ENCODE measurements at places on chromosomes 11 and 22.

DNA sequence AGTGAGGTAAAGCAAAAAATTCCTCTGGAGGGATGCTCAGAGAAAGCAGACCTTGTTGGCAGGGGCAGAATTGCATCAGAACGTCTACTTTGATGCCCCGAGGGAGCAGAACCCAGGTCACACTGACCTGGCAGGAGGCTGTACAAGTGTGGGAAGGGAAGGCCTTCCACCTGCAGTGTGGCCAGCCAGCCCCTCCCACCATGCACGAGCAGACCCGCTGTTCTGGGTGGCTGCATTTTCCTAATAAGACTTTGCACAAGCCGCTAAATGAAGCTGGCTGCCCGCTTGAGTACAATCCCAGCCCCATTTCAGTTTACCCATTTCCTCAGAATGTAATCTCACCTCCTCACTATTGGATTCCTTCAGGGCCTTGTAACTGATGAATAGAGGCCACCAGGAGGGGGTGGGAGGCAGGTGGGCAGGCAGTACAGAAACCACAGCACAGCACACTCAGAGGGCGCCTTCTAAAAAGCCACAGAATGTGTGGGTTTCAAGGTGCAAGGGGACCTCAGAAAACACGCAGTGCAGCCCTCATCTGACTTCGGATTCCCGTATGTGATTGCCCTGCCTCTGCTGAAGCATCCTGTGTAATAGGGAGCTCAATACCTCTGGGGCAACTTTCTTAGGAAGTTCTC lies 316.6 kb downstream of the OPCML start:
- DNase-seq, result no peak

DNA sequence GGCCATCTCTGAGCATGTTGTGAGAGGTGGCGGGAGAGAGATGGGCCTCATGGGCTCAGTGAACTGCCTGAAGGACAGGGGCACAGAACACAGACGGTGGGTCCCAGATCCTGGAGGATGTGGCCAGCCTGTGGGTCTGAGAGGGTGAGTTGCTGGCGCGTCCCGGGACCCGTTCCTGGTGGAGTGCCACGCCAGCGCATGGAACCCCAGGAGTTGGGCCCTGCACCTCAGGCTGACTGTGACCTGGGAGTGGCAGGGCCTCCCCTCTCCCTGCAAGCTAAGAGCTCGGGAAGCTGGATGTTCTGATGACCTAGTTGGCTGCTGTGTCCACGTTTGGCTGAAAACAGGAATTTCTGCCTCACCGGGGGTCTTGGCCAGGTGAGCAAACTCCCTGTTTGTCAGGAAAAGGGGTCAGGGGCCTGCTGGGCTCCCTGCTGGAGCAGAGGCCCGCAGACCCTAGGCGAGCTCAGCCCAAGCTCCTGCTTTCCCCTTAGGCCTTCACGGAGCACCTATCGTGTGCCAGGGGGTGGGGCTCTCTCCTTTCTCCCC lies 15.0 kb downstream of the LRRC32 start:
- DNase-seq, result no peak

DNA sequence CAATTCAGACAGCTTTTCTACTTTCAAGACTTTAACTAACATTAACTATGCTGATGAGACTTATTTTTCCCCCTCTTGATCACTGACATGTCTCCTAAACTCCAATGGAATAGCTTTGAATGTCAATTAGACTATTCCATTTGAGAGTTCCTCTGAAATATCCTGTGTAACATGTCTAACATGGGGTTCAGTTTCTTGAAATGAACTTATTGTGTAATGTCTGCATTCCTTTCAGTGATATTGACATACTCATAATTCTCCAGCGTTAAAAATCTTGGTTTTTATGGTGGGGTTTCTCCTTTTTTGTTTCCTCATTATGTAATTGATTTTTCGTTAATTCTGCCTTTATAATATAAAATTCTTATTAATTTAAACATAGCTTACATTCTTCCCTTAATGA lies 37.7 kb upstream of the SPTBN2 start:
- no peak for DNase-seq

DNA sequence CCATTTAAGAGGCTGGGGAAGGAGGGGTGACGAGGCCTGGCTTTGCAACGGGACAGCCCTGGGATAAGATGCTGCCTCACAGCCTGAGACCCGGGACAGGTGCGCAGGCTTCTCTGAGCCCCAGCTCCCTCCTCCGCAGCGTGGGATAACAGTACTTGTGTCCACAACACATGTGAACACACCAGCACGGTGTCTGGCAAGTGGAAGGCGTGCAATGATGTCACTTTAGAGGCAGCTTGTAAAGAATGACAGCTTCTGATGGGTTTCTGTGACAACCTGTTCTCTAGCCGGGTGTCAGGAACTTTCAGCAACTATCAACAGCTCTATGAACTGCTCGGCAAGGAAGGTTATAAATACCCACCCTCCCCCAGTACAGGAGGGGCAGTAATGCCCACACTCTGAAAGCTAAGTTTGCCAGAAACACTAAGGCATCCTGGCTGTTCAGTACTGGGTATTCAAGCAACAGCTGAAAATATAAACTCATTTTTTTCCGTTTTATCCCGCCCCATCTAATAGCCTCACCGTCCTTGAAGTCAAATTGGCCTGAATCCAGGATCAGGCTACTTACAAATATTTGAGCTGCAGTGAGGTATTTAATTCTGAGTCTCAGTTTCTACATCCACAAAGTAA lies 59.7 kb downstream of the MYH9 start:
- DNase-seq, result no peak

DNA sequence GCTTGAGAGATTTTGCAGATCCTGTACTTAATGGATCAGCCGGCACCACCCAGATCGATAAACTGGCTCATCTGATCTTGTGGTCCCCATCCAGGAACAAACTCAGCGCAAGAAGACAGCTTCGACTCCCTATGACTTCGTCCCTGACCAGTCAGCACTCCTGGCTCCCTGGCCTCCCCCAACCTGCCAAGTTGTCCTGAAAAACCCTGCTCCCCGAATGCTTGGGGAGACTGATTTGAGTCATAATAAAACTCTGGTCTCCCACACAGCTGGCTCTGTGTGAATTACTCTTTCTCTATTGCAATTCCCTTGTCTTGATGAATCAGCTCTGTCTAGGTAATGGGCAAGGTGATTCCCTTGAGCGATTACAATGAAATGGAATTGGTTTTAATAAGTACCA lies 29.5 kb downstream of the OR2AG2 start:
- peak; percentile 49 for DNase-seq

- DNase-seq, result no peak
Measured at GRCh38 chr11:45288339-45288738, 2.2 kb upstream of the SYT13 start.

DNA sequence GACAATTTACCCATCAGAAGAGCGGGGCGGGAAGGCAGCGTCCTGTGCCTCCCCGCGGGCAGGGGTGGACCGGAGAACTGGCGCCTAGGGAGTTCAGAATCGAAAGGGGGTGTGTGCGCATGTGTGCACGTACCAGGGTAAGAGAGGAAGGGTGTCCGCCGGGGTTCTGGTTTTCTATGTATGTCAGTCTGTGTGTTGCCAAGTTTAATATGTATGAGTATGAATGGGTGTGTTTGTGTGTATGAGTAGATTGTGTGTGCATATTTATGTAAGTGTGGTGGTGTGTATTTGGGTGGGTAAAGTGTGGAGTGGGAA lies 2.0 kb downstream of the KCNC1 start:
- no peak for DNase-seq

GRCh38 chr11:45892856-45893255 lies 7.4 kb downstream of the MAPK8IP1 start:
- no peak for DNase-seq

DNA sequence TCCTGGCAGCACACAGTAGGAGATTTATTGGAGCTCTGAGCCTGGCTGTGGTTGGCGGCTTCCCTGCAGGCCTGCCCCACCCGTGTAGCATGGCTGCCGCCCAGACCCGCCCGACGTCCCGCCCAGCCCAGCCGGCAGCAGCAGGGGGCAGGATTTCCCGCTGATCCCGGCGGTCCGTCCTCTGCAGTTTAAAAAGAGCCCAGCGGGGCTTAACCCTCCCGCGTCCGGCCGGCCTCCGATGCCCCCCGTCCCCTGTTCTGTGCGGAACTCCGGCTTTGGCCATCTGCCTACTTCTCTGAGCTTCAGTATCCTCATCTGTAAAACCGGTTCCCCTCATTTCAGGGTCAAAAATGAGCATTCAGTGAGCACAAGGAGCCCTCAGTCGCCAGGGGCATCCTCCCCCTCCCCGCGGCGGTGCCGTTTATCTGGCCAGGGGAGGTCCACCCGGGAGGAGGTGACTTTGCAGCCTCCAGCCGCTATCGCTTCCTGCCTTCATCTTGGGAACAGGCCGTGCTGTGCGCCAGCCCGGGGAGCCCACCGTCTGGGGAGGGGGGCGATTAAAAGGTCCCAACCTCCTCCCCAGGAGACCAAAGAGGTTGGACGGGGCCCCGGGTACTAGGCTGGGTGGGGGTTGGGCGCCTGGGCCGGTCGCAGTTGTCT lies at the start of gene GAS2L1:
TSS of gene GAS2L1 (plus strand) at position 476 of the 660 bp plus-strand sequence. CDS start 1,456 bp downstream, outside the sequence.
- DNase-seq, result peak; percentile 44

DNA sequence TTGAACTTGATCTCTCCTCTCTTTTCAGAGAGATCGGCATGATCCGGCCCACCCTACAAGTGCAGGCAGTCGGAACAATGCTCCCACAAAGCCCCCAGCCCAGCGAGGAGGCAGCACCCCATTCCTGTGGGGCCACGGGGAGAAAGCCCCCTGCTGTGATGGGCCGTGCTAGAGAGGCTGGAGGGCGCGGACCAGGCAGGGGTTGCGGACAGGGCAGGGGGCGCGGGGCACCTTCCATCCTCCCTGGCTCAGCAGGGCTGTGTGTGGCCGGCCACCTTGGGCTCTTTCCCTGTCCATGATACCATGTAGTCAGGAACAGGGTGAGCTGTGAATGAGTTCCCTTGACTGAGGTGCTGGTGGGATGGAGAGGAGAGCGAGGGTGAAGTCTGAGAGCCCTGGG lies 379.8 kb downstream of the BRD1 start:
- no peak for DNase-seq

- peak; percentile 96 for DNase-seq
Measured at GRCh38 chr11:134068829-134069425, at the start of gene JAM3. TSS of gene JAM3 (plus strand) at chr11:134069072. CDS start at chr11:134069084, 12 bp downstream.

DNA sequence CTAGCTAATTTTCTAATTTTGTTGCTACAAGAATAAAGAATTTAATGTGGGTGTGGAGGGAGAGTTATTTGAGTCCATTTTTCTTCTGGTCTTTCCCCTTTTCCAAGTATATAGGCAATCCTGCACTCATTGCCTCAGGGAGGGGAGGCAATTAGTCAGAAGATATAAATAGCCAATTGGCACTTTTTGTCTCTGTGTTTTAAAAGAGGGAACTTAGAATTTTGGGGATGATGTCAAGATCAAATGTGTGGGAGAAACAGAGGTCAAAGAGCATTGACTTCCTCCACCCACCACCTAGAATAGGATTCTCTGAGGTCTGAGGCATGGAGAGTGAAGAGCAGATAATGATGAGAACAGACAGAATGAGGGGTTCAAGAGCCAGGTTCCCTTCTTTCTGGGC lies 120.3 kb upstream of the ZC3H12C start:
- DNase-seq, result no peak

- peak; percentile 20 for DNase-seq
Measured at GRCh38 chr11:76598426-76598839, 72.1 kb downstream of the LRRC32 start.

- DNase-seq, result peak; percentile 45
Measured at GRCh38 chr22:46052801-46053562, 76.0 kb upstream of the WNT7B start.

- no peak for DNase-seq
Measured at GRCh38 chr11:91158891-91159537, 936.2 kb upstream of the CHORDC1 start.

DNA sequence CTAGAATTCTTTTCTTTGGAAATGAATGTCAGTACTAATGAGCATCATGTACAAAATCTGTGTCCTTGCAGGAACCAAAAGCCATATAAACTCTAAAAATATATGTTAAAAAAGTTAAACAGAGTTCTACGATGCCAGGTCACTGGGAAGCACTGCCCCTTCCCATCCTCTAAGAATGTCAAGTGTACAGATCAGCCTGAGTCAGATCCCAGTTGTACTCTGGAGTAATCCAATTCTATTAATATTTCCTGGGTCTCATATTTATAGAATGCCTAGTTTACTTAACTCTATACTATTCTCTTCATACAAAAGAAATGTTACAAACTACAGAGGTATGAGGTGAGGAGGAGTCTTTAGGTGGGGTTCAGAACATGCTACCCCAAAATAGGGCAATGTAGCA lies 460.1 kb downstream of the DLG2 start:
- no peak for DNase-seq

GRCh38 chr11:89381094-89381493 lies 110.1 kb downstream of the NOX4 start:
- no peak for DNase-seq

DNA sequence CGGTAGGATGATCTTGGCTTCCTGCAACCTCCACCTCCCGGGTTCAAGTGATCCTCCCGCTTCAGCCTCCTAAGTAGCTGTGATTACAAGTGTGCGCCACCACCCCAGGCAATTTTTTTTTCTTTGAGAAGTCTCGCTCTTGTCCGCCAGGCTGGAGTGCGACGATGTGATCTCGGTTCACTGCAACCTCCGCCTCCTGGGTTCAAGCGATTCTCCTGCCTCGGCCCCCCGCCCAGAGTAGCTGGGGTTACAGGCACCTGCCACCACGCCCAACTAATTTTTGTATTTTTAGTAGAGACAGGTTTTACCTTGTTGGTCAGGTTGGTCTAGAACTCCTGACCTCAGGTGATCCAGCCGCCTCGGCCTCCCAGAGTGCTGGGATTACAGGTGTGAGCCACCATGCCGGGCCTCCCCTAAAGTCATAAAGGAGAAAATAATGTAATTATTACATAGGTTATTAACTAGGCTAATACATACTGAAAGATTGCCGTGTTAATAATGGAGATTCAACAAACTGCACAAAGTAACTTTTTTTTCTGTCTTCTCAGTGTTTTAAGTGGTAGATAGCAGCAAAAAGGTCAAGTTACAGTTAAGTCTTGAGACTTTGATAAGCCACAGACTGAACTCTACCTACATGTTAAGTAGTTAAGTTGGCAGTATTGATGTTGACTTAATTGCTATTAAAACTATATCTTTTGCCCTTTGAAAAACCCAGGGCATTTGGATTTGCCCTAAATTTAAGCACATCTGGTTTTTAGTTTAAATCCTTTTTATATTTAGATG lies 3.9 kb downstream of the CAPRIN1 start:
- DNase-seq, result no peak

DNA sequence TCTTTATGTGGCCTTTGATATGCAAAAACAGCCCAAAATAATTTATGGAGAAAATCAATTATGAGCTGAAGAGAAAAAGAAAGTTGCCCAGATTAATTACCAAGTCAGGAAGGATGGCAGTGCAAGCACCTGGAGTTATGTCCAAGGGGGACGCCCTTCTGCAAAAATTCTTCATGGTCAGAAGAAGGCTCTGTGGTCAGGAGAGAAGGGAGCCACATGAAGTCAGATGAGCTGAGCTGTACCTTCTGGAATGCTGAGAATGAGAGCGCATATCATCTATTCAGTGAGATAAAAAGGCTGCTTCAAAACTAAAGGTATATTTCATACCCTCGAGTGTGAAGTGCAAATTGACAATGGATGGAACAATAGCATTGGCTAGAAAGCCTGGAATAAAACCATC lies 607.4 kb downstream of the NTM start:
- DNase-seq, result no peak

- no peak for DNase-seq
Measured at GRCh38 chr11:101803651-101804050, 111.2 kb upstream of the CEP126 start.

- DNase-seq, result no peak
Measured at GRCh38 chr11:103215812-103216211, 106.6 kb downstream of the DYNC2H1 start.
